ENCODE measurements at places on chromosomes 2 and 18. TPM values are rescaled to one million over a fixed set of nuclear protein-coding genes. Genes with fewer than 3 reads are reported as not detected.
A peak's percentile ranks its signal among the peaks of the same experiment; 100 is the strongest.

DNA sequence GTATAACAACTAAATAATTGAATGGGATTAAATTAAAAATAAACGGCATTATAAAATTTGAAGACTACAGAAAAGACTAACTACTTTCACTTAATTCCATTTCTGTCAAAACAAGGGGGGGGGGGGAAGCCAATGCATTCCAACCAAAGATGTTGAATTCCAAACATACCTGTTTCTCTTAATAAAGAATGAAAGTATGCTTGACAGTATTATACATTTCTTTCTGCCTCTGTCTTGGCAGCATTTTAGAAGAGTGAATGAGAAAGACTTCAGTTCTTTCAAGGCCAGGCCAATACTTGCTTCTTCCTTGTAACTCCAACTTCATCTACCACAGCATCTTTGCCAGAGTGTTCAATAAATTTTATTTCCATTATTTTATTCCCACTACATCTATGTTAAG, 65.9 kb downstream of the PDE11A start:
- DNase-seq, result no peak

DNA sequence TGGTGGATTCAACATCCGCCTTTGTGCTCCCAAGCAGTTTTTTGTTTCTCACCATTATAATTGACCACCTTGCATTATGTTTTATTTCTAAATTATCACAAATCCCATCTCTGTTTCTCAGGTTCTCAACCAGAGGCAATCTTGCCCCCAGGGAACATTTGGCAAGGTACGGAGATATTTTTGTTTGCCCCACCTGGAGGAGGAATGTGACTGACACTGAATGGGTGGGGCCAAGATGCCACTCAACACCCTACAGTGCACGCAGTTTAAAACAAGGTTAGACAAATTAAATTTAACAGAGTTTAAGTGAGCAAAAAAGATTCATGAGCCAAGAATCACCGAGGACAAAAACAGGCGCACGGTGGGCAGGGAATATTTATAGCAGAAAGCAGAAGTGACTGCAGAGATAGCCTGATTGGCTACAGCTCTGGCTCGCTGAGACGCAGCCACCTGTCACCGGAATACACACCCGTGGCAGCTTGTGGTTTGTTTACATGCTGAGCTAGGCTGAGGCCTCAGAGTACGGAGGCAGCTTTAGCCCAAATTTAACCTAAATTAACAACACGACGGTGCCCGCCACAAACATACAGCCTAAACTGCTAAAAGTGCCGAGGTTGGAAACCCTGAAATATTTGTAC, 150.0 kb upstream of the ALKAL2 start:
- DNase-seq, result no peak

DNA sequence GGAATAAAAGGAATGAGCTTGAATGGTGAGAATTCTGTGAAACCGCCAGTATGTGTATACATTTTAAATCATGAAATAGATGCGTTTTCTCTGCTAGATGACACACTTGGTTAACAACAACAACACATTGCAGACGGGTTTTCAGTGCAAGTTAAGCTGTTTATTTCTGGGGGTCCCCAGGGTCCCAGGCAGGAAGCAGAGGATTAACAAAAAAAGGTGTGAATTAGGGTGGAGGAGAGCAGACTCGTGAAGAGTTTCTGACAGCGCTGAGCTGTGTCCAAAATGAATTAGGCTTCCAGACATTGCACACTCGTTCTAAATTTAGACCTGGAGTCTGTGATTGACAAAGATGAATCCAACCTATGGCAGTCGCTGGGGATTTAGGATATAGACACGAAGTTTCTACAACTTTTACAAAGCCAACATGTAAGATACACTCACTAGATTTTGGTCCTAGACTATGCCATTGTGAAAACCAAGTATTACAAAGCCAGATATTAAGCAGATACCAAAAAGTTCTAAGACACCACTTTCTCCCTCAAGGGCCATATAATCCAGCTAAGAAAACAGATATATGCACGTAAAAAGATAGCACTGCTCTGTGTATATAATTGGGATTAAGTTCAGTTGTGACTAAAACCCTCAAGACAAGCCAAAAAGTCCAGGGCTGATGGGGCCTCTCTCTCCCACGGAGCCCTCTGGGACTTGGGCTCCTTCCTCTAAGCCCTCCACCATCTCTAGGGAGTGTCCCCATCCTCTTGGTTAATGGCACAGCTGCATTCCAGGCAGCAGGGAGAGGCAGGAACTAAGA, 120.2 kb downstream of the ACAA2 start:
- DNase-seq, result no peak

GRCh38 chr2:107525406-107525805, 301.3 kb upstream of the RGPD4 start:
- DNase-seq, result peak; percentile 48

- peak; percentile 96 for DNase-seq
Measured at GRCh38 chr18:48545757-48546321, 7.0 kb downstream of the CTIF start.

DNA sequence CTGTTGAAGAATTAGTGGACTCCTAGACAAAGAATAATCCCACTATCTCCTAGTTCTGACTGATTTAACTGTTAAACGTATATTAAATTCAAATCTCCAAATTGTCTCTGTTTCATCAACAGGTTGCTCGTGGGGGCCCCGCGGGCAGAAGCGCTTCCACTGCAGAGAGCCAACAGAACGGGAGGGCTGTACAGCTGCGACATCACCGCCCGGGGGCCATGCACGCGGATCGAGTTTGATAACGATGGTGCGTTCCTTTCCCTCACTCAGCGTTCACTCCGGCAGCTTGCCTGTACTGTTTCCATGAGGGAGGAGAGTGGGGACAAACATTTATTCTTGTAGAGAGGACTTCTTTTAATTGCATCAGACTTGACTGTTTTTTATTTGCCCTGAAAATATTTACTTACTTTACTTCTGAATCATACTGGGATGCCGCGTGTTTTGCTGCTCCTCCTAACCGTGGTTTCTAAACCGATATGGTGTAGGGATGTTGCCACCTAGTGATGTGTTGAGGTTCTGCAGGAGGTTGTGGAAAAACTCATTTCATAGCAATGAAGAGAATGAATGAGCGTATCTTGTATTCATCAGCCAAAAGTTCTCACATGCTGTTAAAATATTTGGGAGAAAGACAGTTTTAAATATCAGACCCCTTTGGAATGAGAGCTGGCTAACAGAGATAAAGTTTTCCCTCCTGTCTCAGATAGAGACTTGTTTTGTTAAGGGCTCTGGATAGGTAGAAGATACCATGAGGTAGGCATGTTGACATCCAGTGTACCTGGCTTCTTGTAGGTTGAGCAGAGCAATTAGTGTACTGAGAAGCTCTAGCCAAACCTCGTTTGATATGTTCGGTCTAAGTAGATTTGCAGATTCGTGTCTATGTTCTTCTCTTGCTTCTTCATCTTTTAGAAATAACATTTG, 38.3 kb downstream of the ITGA6 start:
- peak; percentile 91 for DNase-seq

GRCh38 chr2:12493031-12493513, 223.7 kb upstream of the TRIB2 start:
- DNase-seq, result peak; percentile 85

- no peak for DNase-seq
Measured at GRCh38 chr2:150944315-150944714, 317.3 kb downstream of the RBM43 start.

DNA sequence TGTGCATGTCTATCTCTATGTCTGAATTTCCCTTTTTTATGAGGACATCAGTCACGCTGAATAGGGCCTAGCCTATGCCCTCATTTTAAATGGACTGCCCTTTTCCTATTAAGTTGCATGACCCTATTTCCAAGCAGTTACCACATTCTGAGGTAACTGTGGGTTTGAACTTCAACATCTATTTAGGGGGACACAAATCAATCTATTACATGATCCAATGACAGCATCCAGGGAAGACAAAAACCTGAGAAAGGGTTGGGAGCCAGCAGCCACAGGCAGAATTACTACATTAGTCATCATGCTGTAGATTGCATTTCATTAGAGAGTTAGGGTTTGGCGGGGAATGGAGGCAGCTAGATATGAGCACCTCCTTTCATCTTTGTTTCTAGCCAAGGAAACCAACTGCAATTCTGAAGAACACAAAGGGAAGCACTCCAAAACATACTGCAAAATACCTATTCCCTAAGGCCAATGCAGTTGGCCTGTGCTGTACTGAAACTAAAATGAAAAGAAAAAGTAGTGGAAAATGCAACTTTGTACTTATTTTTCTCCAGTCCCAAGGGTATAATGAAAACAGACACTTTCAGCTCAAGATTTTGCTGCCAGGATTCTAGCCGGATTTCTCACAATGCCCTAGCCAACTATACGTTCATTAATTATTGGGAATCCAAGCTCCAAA, 40.4 kb upstream of the C1D start:
- no peak for DNase-seq

- DNase-seq, result no peak
Measured at GRCh38 chr2:65024149-65024829, 31.9 kb upstream of the CEP68 start.

- DNase-seq, result peak; percentile 41
Measured at GRCh38 chr2:25378731-25379490, 37.2 kb upstream of the DNMT3A start.

The ZNF396 gene
- total RNA-seq, result 0.60 TPM

The PXDN gene
- 179 TPM for total RNA-seq

The IL36G gene
- not detected for total RNA-seq

The UGT1A8 gene
- not detected for total RNA-seq

The ABCB11 gene
- total RNA-seq, result not detected

The SCN3A gene
- total RNA-seq, result 33.1 TPM

The FMNL2 gene
- total RNA-seq, result 48.4 TPM

Data from lung microvascular endothelial cell (primary cell).